ENCODE measurements at places on chromosomes 1 and 21.

GRCh38 chr1:33615546-33615945 is 143.1 kb downstream of the ZSCAN20 start:
- no peak for DNase-seq

DNA sequence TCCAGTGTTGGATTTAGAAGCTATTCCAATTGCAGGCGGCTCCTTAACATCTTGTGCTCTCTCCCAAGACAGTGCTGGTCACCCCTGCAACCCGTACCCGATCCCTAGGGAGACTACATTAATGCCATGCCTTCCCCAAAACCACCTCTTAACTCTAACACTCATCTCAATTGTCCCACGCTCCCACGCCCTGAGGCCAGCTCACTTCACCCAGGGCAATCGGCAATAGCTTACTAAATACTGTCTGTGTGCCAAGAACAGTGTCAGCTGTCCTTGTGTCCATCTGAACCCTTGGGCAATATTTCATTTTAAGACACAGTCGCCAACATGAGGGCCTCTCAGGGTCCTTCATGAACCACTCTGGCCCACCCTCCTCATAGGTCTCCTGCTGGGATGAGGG is 13.9 kb downstream of the C1orf198 start:
- DNase-seq: no peak

GRCh38 chr1:46036894-46037839 is 95.3 kb downstream of the PIK3R3 start:
- DNase-seq: peak; percentile 88

GRCh38 chr1:179951383-179952144 is 3.0 kb upstream of the CEP350 start:
- DNase-seq: no peak

DNA sequence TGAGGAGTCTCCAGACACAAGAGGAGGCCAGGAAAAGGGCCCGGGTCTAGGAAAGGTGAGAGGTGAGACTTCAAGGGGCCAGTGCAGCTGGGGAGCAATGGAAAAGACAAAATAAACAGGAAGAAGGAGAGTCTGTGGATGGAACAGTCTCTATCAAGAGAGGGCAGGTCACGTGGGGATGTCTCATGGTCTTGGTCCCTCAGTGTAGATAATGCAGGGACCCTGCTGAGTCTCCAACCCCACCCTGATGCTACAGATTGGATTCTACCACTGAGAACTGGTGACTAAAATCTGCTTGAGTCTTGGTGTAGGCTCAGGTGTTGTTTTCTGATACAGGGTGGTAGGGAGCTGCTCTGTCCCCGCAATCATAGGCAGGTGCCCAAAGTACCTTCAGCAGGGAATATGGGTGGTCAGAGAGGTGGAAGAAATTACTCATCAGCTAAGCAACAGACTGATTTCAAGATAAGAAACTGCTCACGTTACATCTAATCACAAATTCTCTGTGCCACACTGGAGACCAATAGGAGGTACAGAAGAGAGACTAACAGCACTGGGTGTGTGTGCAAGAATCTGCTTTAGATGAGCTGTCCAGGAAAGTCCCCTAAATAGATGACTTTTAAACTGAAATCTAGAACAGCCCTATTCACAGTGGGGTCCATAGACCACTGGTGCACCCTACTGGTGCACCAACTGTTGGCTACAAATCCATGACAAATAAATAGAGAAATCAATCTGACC is 101.5 kb upstream of the TLR5 start:
- no peak for DNase-seq

GRCh38 chr1:209080170-209080781 is 503.2 kb upstream of the CAMK1G start:
- no peak for DNase-seq

- DNase-seq: no peak
Measured at GRCh38 chr21:42336054-42336453, 14.7 kb downstream of the TFF2 start.

DNA sequence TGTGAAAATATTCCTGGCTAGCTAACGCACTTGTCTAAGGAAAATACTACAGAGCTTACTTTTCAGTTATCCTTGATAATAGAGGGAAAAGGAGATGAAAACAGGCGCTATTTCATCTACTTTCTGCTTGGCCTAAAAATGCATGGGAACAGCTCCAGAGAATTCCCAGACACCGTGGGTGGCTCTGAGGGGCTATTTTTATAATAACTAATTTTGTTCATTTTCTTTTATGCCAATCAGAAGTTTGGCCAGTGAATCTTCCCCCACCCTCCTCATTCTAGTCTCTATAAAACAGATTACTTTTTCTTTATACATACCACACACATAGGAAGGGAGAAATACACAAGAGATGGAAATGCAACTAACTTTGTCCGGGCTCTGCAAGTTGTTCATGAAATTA is 322.9 kb downstream of the SETD4 start:
- no peak for DNase-seq

DNA sequence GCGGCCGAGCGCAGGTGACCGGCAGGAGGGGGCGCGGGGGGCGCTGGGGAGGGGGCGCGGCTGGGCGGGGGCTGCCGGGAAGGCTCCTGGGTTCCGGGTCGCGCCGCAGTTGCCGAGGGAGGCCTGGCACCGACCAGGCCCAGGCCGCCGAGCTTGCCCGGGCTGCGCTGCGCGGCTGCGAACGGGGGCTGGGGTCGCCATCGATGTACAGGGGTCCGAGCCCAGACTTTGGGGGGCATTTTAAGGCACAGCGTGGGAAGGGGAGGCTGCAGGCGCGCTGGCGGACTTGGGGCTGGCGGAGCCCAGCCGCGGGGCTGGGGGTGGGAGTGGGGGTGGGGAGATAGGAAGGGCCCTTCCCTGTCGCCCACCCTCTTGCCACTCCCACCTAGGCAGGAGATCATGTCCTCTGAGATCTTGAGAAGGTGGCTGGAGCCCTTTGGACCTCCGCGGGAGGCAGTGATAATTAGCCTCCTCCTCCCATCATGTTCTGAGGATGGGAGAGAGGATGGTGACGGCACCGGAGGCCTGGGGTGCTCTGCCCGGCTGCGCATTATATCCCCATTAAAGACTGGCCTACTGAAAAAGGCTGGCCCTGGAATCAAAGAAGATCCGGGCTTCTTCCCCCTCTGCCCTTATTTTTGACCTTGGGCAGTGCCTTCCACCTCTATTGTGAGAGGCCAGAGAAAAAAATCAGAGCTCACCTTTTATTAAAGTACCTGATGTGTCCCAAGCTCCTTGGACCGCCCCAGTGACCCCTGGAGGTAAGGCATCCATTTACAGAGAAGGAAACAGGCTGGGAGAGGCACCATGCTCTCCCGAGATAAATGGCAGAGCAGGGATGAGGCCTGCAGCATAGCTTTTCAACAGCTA is 497 bp downstream of the FBXO44 start:
- no peak for DNase-seq

- no peak for DNase-seq
Measured at GRCh38 chr1:225448146-225448805, 20.4 kb upstream of the LBR start.

- DNase-seq: no peak
Measured at GRCh38 chr1:27299385-27300271, 22.3 kb upstream of the TMEM222 start.

GRCh38 chr1:207069061-207069460 is 16.0 kb downstream of the PFKFB2 start:
- no peak for DNase-seq

GRCh38 chr1:11429226-11429625 is 49.7 kb upstream of the DISP3 start:
- no peak for DNase-seq

Data from stimulated activated CD4-positive, alpha-beta T cell treated with anti-CD3 and anti-CD28 coated beads, Interleukin-2, amount 100 ng/mL, for 48 hours (primary cell).